RPMI8226 (cell line): ENCODE measurements at places on chromosomes 2 and 18.

- DNase-seq: peak; percentile 55
These were observed 47.0 kb downstream of the UGP2 start for GRCh38 chr2:63888490-63889402.

GRCh38 chr2:23354554-23354953 lies 30.4 kb upstream of the KLHL29 start:
- no peak for DNase-seq

- no peak for DNase-seq
These were observed 24.1 kb upstream of the CHRNA1 start for GRCh38 chr2:174788291-174788929.

- DNase-seq: peak; percentile 35
These were observed 2.8 kb downstream of the NOL4 start for GRCh38 chr18:34221971-34222306.

- no peak for DNase-seq
These were observed 13.1 kb upstream of the CATIP start for GRCh38 chr2:218343591-218343990.

DNA sequence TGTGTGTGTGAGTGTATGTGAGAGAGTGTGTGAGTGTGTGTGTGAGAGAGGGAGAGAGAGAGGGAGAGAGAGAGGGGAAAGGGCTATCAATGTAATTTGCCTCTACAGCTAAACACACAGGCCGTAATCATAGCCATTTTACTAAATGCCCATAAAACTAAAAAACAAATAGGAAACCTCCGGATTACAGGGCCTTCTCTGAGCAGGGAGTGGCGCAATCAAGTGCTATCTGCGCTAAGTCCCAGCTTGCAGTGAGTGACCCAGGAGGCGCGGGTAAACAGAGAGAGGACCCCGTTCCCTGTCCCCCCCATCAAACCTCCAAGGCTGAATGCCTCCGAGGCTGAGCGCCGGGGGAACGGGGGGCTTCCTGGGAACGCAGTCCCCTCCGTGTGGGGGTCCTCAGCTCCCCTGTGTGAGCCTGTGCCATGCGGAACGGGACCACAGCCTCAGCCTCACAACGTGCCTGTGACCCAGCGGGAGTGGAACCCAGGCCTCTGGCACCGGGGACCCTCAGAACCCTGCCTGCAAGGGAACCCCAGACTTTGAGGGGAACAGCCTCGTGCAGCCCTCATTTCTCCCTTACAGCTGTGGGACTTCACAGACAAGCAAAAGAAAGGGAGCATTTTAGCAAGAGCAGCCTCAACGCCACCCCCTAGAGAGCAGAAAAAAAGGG lies 54.7 kb upstream of the ID2 start:
- DNase-seq: no peak

DNA sequence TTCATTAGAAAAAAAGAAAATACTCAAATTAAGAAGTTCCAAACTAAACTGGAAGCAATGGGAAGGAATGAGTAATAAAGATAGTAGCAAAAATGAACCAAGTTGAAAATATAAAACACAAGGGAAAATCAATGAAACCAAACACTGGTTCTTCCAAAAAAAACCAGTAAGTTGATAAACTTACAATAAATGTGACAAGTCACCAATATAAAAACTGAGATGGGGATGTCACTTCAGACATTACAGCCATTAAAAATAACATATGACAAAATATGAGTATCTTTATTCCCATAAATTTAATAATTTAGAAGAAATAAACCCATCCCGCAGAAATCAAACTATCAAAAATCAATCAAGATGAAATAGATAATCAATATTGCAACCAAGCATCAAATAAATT lies 633.9 kb upstream of the RAB6C start:
- no peak for DNase-seq

DNA sequence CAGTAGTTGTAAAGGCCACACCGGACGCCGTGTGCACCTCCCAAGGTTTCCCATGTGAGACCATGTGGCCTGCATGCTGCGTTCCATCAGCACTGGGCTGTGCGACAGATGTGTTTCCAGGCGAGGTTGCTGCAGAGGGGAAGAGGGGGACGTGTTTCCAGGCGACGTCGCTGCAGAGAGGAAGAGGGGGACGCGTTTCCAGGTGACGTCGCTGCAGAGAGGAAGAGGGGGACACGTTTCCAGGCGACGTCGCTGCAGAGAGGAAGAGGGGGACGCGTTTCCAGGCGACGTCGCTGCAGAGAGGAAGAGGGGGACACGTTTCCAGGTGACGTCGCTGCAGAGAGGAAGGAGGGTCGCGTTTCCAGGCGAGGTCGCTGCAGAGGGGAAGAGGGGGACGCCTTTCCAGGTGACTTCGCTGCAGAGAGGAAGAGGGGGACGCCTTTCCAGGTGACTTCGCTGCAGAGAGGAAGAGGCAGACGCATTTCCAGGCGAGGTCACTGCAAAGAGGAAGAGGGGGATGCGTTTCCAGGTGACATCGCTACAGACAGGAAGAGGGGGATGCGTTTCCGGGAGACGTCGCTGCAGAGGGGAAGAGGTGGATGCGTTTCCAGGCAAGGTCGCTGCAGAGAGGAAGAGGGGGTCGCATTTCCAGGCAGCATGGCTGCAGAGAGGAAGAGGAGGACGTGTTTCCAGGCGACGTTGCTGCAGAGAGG lies 24.5 kb downstream of the NFATC1 start:
- no peak for DNase-seq
